ENCODE measurements at places on chromosomes 2 and 18.
A peak's percentile ranks its signal among the peaks of the same experiment; 100 is the strongest.

DNA sequence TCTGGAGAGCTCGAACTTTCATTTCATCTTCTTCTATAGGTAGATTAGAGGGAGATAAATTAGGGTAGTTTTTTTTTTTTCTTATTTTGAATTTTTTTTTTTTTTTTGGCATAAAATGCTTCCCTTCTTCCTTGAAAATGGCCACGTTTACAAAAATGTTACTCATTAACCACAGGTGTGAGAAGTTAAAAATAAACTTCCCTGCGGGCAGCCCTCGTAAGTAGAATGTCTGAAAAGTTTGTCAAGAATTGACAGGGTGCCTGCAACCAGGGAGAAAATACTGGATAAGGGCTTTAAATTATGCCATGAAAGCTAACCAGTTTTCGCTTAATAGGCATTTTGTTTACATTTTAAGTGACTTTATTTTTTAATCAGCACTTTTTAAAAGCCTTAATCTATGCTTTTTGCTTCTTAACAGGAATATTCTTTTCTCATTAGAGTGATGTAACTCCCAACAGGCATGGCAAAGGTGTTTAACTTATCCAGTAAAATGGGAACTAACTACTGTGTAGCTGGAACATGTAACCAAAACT, 4.2 kb upstream of the FN1 start:
- no peak for DNase-seq

GRCh38 chr2:158688721-158689120, 106.4 kb upstream of the DAPL1 start:
- peak; percentile 36 for DNase-seq

DNA sequence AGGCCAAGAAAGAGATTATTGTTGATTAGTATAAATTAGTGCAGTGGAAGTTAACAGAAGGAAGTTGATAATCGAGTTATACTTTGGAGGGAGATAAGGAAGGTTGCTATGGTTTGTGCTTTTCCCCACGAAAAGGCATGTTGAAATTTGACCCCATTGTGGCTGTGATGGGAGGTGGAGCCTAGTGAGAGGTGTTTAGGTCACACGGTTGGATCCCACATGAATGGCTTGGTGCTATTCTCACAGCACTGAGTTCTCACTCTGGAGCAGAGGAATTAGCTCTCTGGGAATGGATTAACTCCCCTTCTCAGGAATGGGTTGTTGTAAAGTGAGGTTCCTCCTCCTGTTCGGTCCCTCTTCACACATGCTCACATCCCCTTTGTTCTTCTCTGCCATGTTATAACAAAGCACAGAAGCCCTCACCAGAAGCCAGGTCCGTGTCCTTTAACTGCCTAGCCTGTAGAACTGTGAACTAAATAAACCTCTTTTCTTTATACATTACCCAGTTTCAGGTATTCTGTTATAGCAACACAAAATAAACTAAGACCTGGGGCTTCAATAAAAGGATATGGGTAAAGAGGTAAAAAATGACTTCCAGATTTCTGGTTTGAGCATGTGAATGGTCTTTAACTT, 21.9 kb downstream of the PIGN start:
- no peak for DNase-seq

DNA sequence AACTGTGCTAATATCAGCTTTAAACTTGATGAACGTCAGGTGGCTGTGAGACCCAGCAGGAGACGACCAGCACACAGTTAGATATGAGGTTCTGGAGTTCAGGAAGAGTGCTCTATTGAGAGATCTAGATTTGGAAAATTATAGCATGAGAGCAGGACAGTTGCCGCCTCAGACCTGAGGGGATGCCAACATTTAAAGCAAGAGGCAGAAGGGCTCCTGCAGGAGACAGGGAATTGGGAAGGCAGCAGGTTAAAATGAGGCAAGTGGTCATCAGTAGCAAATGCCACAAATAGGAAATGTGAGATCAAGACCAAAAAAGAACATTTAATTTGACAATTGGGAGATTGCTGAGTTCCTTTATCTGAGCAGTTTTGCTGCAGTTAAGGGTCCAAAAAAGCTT, 471.9 kb downstream of the TGIF1 start:
- DNase-seq = no peak

GRCh38 chr18:59232309-59233016, 12.5 kb downstream of the GRP start:
- DNase-seq = no peak

Measured in fibroblast of skin of right quadriceps (primary cell).